IPS DF 6.9 (cell line): ENCODE measurements at places on chromosomes 6 and 20.

GRCh38 chr6:90730151-90730673 lies 143.3 kb upstream of the MAP3K7 start:
- no peak for DNase-seq

DNA sequence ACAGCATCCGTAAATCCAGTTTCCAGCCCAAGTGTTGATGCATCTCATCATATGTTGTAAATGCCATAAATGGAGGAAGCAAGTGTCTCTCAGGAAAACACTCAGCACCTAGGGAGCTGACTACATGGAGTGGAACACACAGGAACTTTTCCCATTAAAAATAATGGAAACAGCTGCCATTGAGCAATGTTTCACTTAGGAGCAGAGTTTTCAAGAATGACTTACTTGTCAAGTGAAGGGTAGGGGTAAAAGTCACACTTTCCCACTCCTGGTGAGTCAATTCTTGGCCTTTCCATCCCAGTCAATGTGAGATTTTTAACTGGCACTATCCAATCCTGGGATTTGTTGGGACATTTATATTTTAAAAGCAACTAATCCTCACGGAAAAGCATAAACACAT lies 119.4 kb upstream of the ASF1A start:
- DNase-seq, result no peak

GRCh38 chr6:48037946-48038345 lies 73.1 kb downstream of the PTCHD4 start:
- DNase-seq, result no peak

DNA sequence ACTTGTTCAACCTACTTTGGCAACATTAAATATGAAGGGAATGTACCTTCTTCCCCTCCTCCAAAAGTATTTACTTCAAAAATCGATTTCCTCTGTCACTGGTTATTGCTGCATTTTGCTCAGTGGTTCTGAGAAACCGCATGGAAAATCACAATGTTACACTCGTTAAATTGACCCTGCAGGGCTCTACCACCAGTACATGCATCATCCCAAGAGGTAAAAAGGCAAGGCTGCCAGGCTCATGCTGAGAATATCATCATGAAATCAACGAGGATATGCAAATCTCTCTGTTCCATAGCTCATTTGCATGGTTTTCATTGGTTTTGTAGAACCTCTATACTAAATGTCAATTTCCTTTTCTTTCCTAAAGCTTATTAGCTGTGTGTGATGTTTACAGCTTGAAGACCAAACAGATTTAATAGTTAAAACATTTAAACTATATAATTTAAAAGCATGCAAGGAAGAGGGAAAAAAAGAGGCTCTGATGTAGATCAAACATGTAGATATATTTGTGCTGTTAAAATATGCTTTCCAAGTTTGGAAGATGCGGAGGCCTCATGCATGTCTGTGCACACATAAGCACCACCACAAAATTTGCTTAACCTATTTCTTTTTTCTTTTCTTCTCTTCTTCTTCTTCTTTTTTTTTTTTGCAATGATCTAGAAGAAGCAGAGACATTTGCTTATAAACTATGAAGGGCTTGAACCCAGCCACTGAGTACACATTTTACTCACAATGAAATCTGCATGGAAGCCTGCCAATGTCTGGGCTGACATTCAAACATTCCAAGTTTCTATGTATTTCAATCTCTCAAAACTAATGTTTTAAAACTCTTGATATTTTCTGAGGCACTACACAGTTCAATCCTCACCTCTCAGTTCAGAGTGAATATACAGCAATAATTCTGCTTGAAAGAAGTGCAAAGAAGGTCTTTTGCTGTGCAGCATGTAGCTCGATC lies 194.0 kb downstream of the GMPR start:
- DNase-seq, result no peak

GRCh38 chr20:38692436-38693411 lies 31.6 kb upstream of the SLC32A1 start:
- peak; percentile 84 for DNase-seq

DNA sequence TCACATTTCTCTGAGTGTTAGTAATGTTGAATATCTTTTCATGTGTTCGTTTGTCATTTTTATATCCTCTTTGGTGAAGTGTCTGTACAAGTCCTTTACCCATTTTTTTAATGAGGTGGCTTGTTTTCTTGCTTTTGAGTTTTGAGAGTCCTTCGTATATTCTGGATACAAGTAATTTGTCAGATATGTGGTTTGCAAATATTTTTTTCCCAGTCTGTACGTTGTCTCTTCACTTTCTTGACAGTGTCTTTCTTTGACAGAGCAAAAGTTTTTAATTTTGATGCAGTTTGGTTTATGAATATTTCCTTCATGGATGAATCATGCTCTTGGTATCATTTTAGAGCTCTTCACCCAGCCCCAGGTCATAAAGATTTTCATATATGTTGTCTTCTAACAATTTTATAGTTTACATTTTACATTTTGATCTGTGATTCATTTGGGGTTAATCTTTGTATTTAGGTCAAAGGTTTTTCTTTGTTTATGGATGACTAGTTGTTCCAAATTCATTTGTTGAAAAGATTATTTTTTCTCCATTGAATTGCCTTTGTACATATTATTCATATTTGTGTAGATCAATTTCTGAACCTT lies 152.5 kb downstream of the MRPL14 start:
- DNase-seq, result no peak

DNA sequence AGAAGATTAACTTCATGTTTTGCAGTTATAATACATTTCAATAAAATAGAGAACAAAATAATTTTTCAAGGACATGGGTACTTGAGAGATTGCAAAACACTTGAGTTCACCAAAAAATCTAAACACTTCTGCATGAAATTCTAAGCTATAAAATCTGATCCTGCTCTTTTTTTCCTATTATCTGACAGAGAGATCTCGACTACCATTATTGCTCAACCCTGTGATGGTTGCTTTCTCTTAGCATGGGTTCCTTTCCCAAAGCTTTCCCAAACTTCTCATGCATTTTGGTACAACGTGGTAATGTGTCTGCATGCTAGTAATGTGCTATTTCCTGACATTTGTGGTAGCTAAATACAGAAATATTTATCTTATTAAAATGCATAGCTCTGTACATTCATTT lies 1243.1 kb upstream of the ADGRB3 start:
- DNase-seq, result no peak

GRCh38 chr6:123503619-123504018 lies 133.1 kb downstream of the TRDN start:
- no peak for DNase-seq

DNA sequence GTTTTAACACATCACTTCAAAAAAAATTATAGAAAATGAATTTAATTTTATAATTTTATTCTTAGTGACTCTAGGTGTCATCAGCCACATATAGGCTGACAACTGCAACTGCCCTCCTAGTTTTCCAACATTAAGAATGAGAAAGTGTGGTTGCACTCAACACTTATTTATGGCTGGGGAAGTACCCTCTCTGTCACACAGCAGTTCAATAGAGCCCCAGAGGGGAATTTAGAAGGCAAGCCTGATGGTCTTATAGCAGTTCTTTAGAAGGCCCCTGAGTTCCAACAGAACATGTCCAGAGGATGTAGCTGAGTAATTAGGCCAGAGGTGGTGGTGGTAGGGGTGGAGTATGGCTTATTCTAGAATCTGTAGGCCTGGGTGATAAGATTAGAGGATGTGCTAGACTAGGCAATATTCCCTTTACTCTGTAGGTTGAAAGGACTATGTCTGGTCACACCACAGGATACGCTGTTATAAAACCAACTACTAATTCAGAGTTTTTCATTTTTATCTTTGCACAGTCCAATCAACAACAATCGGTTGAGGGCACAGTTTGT lies 226.5 kb upstream of the CITED2 start:
- no peak for DNase-seq

DNA sequence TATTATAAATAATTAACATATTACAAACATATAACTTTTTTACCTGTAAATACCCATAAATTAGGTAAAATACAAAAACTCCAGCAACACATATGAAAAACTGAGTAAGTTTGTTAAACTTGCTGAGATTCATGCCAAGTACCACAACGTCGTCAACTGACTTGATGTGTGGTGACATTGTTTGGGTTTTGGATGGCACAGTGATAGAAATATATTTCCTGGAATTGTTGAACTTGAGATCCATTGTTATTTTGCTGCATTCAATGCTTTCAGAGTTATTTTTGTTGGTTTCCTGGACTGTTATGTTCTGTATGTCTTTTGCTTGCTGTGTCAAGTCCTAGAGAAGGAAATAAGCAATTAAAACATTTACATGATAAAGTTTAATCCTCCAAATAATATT lies 5.5 kb downstream of the SLC35B3 start:
- no peak for DNase-seq

DNA sequence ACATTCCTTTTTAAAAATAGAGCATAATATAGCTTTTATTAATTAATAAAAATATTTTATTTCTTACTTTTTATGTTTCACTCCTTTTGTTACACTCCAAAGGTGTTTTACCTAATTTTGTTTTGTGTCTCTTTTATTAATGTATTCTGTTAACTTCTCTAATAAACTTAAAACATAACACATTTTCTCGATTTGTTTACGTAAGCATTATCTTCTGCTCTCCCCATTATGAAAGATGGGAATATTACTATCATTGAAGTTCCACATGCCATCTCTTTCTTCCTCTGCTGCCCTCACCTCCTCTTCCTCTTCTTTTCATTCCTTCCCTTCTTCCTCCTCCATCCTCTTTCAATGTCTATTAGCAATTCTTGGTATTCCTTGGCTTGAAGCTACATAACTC lies 85.0 kb upstream of the HCRTR2 start:
- no peak for DNase-seq

GRCh38 chr6:75922226-75922625 lies 150.2 kb downstream of the IMPG1 start:
- DNase-seq, result no peak

DNA sequence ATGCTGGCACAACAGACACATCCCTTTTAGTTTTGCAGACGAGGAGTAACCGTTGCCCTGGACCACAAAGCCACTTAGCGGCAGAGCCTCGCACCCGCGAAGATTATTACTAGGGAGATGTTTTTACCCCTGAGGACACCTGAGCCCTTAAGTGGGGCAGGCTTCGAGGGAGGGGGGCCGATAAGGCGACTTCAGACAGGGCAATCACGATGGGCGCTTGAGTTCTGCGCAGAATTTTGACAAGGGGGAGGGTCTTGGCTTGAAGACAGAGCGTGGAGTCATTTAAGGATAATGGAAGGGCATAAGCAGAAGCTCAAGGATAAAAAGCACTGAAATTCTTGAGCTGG lies 650 bp upstream of the TTK start:
- DNase-seq, result no peak

- DNase-seq, result no peak
Observed at GRCh38 chr20:58841539-58842264, 9.0 kb downstream of the GNAS-AS1 start.

- DNase-seq, result no peak
Observed at GRCh38 chr6:28563430-28564095, 37.9 kb downstream of the GPX5 start.

DNA sequence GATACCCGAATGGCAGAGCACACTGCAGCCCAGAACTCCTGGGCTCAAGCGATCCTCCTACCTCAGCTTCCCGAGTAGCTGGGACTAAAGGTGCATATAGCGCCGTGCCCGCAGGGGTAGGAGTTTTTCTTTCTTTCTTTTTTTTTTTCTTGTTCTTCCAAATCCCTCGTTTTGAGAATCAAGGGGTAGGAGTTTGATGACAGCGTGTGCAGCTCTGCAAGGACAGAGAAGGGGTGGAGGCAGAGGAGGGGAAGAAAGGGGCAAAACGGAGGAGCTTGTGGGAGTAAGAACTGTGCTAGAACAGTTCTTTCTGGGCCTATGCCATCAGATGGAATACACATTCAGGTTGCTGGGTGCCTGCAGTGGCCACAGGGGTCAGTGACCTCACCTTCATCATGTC lies 15.3 kb downstream of the RRP36 start:
- no peak for DNase-seq

- DNase-seq, result no peak
Observed at GRCh38 chr6:113631666-113632065, 225.5 kb upstream of the MARCKS start.

DNA sequence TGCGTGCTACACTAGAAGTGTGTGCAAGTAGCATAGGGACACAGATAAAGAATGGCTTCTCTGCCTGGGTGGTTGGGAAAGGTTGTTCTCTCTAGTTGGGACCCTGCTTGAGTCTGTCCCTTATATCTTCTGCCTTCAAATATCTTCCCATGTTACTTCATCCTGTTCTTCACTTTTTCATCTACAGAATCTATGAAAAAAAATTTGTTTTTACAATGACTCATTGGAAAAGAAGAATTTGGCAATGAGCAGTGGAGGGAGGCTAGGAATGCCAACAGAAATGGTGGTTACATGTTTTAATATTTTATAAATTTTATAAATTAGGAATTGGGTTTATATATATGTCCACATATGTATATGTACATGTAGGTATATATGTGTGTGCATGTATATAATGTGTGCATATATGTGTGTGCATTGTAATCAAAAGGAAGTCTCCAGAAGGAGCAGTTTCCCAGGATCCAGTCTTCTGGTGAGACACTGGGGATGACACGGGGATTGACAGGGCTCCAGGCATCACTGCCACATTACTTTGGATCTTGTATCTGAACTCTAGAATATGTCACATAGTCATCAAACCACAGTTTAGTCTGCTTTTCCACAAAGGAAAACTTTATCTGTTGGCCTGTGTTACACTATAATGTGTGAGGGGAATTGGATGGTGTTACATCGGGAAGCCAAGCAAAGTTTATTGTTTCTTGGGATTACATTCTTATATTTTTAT lies 75.3 kb upstream of the RIPOR2 start:
- DNase-seq, result no peak

GRCh38 chr20:3532089-3532615 lies 61.3 kb downstream of the ATRN start:
- no peak for DNase-seq

DNA sequence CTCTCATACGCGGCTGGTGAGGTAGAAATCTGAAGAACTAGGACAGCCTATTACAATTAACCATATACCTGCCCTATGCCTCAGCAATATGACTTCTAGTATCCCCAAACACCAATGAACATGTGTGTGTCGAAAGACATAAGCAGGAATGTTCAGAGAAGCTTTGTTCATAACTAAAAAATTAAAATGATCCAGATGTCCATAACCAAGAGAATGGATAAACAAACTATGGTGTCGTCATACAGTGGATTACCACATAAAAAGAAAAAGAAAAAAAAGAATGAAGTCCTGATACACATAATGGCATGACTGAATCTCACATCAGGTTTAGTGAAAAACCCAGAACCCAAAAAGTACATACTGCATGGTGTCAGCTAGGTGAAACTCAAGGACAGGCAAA lies 73.9 kb downstream of the MDN1 start:
- no peak for DNase-seq

- no peak for DNase-seq
Observed at GRCh38 chr6:127289934-127290333, 23.3 kb downstream of the RNF146 start.

DNA sequence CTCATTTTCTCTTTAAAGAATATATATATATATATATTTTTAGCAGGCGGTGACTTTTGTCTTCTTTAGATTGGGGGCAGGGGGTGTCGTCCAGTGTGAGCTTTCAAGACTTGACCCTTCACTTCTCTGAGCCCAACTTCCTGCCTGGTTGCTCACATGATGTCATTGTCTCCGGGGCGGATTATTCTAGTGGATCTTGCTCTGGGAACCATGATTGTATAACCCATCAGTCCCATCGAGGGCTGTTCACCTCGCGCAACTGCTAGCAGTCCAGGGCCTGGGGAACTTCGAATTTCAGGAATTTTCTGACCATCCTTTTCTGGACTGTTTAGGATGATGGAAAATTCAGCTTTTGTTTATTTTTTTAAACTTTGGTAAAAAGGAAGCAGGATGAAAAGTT lies 1.0 kb downstream of the IGF2R start:
- no peak for DNase-seq

GRCh38 chr6:130459316-130459715 lies 93.5 kb downstream of the TMEM200A start:
- DNase-seq, result no peak
